ENCODE measurements at places on chromosomes 1 and 21.

- no peak for DNase-seq
Measured at GRCh38 chr21:36656138-36656537, 42.8 kb upstream of the SIM2 start.

- peak; percentile 51 for DNase-seq
Measured at GRCh38 chr1:22665752-22666151, 12.7 kb downstream of the C1QB start.

GRCh38 chr21:36549470-36549869 is 69.5 kb upstream of the CLDN14 start:
- no peak for DNase-seq

GRCh38 chr1:241839369-241839979 is 8.5 kb upstream of the EXO1 start:
- no peak for DNase-seq

- DNase-seq: no peak
Measured at GRCh38 chr1:81317191-81317590, 483.5 kb upstream of the ADGRL2 start.

GRCh38 chr1:107196973-107197562 is 56.2 kb downstream of the NTNG1 start:
- peak; percentile 2 for DNase-seq

DNA sequence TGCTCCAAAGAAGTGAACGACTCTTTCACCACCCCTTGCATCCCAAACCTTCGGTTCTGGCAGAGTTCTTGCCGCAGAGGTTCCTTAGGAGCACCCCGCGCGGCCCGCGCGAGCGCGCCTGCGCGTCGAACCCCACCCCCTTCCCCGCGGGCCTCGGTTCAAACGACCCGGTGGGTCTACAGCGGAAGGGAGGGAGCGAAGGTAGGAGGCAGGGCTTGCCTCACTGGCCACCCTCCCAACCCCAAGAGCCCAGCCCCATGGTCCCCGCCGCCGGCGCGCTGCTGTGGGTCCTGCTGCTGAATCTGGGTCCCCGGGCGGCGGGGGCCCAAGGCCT is at the start of gene C1orf56:
Gene C1orf56, plus strand, starts transcription at position 161 of the 334 bp plus-strand sequence. Its CDS starts 97 bp downstream, at position 258.
- DNase-seq: peak; percentile 86

GRCh38 chr1:159492575-159493323 is 43.1 kb downstream of the OR10J5 start:
- no peak for DNase-seq

DNA sequence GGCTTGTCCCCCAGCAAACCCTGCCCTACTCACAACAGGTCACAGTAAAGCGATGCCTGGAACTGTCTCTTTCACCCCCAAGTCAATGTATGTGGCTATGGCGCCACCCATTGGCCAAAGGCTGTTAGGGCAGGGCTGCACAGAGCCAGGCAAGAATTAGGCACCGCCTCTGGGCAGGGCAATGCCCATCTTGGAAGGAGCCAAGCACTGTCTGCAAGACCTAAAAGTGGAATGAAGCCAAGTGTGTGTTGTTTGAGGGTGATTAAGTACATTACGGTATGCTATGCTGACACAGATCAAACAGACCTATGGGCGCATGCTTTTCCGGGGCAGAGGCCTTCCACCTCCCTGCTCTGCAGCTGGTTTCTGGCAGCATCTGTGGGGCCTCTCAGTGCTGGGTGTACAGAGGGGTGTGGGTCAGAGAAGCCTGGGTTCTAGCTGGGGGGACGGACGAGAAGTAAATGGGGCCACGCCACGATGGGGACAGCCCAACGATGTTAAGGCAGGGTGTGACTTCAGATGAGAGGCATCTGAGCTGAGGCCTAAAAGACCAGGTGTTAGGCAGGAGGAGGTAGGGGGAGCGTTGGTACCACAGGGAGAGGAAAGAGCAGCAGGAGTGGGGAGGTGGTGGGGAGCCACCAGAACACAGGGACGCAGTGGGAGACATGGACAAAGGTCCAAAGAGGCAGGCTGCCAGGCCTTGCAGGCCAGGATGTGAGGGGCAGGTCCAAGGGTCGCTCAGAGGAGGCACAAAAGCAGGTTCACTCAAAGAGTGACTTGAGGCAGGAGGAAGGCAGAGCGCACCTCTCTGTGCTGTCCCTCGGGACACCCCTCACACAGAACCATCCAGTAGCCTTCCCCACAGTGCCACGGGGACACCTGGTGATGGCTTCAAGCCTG is 49.8 kb downstream of the ACOT7 start:
- peak; percentile 30 for DNase-seq

GRCh38 chr1:41895552-41895951 is 23.2 kb downstream of the HIVEP3 start:
- no peak for DNase-seq

Measured in SHP77 (cell line).